ENCODE measurements at places on chromosomes 2 and 18.

DNA sequence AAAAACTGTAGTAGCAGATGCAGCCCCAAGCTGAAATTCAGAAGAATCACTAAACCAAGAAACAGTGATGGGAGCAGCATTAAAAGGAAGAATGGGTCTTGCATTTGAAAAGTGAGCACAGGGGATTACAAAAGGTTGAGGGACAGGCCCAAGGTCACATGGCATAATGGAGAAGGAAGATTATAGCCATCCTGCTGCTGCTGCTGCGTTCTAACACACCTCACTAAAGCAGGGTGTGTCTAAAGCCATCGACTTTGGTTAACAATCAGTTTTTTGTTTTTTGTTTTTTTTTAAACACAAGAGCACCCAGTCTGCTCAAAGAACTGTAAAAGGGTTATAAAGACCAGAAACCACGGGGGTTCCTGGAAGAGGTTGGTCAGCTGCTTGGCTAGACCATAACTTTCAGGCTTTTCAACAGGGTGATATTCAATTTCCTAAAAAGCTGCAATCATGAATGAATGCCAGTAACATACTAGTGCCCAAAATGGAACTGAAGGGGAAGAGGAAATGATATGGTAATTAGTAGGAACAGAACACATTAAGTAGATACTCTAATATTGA is 102.6 kb downstream of the MYO5B start:
- no peak for DNase-seq

DNA sequence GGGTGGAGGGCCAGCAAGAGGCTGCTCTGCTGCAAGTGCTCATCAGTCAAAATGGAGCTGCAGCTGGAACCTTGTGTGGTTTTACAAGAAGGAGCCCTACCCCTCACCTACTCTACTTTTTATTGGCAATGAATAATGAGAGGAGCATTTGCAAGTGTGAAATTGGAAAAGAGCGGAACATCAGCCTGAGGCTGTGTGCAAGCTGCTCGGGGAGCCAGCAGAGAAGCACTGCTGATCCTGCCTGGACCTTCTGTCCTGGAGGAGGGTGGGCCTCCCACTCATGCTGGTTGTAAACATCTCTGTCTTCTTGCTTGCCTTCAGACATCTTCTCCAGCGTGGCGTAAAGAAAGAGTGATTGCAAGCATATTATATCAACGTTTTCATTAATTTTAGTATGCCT is 256.2 kb downstream of the DLGAP1 start:
- no peak for DNase-seq

GRCh38 chr2:149465873-149466272 is 121.7 kb downstream of the MMADHC start:
- DNase-seq = no peak

DNA sequence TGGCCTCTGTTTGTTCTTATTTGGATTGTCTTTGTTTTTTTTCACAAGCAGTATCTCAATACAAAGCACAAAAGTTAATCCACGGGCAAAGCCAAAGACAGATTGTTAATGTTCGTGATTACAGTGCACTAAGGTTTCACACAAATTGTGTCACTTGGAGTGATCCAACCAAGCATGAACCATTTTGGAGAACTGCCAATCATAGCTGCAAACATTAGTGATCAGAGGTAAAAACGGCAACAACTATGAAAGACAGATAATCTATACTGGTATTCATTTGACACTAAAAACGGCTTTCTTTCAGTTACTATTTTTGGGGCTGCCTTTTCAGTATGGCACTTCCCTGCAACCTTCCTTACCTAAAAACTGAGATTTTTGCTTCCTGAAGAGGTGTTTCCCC is 213.1 kb upstream of the GULP1 start:
- no peak for DNase-seq

DNA sequence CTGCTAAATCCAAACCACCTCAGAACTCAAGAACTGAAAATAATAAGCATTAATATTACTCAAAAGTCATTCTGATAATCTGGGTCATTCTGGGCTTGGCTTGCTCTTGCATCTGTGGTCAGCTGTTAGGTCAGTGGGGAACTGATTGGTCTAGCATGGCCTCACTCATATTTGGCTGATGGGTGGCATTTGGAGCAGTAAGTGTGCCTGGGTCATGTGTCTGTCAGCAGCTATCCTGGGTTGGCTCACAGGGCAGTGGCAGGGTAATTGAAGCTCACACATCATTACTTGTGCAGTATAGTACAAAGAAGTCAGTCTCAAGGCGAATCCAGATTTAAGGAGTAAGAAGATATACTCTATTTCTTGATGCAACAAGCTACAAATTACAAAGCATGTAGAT is 9.6 kb downstream of the RPL37A start:
- no peak for DNase-seq

DNA sequence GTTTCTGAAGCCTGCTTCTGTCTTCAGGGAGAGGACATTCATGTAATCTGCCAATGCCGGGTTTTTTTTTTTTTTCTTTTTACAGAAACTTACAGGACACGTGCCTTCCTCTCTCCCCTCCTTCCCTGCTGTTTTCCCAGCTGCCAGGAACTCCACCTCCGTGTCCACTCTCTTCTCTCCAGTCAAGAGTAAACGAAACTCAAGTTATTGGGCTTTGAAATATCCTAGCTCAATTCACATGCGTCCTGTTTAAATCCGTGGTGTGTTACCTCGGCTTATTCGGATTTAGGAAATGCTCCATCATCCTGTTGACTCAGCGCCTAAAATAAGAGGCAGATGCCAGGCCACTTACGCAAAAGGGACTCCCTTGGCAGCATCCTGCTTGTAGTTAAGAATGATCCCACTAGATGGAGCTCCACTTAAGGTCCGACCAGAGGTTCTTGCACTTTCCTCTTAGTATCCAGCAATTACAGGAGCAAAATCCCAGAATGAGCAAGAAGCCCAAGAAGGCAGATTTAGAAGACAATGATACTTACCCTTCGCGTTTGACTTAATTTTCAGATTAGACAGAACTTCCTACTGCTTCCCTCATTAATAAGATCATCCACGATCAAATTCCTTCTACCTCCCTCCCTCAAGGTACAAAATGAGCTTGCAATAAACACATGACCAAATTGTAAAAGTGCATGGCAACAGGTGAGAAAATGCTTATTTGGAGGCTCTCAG is 97.2 kb upstream of the ZCCHC2 start:
- peak; percentile 61 for DNase-seq

DNA sequence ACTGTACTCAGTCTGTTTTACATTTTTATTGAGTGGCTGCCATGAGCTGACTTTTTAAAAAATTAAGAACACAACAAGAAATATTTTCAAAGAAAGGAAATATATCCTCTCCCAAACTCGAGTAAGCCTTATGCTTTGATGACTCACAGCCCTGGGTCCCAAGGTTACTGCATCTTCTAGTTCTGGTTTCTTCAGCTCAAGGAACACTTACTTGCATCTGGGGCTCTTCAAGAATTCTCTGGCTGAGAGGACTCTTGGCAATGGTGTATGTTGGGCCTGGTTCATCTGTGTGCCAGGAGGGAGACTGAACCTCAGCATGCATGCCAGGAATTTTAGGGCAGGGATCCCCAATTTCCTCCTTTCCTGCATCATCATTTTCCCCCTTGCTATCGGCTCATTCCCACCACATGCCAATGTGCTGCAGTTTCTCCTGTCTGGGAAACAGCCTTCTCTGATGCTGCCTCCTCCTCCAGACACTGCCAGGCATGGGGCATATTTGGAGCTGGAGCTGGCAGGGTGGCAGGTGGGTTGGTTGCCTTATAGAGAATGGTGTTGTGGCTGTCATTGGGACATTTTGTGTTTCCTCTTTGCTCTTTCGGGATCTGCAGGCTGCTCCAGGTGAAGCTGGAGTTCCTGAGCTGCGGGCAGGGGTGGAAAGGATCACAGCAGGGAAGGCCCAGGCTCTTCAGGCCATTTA is 192.2 kb upstream of the HS6ST1 start:
- DNase-seq = no peak

- no peak for DNase-seq
These were observed 104.4 kb upstream of the STK17B start for GRCh38 chr2:196275646-196276352.

DNA sequence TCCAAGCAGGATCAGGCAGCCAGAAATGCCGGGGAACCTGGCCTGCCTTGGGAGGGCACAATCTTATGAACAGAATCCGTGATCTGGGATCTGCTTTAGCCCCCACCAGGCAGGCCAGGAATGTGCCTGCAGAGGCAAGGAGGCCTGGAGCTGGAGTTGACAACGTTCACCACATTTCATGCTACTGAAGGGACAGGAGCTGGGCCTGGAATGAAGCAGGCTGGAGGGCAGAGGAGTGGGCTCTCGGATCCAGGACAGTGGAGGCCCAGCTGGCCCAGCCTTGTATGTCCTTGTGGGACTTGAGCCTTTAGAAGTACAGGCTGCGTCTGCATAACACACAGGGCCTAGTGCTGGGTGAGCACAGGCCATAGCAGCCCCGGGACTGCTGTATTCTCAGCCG is 91.8 kb downstream of the KLHL29 start:
- no peak for DNase-seq

DNA sequence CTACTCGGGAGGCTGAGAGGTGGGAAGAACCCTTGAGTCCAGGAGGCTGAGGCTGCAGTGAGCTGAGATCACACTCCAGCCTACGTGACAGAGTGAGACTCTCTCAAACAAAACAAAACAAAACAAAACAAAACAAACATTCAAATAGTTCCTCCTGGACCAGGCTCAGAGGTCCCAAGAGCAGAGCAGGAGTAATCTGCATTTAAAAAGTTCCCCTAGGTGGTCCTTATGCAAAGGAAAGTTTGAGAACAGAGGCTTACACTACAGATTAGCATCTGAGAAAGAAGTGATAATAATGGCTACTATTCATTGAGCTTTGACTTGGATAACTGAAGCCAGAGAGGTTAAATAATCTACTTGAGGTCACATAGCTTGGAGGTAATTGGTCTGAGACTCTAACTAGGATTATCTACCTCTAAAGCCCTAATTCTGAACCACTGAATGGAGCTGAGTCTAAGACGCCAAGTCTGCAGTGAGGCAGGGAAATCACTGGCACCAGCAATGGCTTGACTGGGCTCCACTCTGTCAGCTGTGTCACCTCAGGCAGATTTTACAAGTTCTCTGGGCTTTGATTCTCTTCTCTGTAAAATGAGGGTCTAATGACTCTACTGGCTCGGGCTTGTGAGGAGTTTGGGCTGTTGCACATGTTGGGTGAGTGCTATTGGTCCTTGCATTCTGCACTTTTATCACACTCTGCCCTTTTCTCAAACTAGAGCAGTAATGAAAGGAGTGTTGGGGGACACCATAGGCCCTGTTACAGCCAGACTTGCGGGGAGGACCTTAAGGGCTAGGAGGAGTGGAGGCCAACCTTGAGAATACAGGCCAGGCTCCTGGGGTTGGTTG is 29.2 kb upstream of the DLX2 start:
- no peak for DNase-seq

GRCh38 chr2:134142903-134143302 is 111.0 kb upstream of the MGAT5 start:
- DNase-seq = no peak

GRCh38 chr2:232568161-232568560 is 17.7 kb downstream of the EIF4E2 start:
- DNase-seq = no peak

DNA sequence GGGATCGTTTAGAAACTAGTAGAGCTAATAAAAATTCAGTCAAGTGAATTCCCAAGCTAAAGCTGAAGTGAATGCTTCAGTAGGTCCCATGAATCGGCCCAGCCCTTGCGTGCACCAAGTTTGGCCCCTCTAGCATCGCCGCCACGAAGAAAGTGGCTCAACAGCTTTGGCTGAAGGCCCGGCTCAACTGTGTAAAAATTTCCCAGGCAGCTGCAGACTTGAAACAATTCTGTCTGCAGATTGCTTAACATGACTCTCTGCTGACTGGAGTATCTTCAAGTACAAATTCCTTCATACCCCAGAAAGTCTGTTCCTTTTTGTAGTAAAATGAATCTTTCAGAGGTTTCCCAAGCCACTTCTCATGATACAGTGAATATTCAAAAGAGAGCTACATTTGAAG is 32.7 kb downstream of the ALMS1 start:
- no peak for DNase-seq

DNA sequence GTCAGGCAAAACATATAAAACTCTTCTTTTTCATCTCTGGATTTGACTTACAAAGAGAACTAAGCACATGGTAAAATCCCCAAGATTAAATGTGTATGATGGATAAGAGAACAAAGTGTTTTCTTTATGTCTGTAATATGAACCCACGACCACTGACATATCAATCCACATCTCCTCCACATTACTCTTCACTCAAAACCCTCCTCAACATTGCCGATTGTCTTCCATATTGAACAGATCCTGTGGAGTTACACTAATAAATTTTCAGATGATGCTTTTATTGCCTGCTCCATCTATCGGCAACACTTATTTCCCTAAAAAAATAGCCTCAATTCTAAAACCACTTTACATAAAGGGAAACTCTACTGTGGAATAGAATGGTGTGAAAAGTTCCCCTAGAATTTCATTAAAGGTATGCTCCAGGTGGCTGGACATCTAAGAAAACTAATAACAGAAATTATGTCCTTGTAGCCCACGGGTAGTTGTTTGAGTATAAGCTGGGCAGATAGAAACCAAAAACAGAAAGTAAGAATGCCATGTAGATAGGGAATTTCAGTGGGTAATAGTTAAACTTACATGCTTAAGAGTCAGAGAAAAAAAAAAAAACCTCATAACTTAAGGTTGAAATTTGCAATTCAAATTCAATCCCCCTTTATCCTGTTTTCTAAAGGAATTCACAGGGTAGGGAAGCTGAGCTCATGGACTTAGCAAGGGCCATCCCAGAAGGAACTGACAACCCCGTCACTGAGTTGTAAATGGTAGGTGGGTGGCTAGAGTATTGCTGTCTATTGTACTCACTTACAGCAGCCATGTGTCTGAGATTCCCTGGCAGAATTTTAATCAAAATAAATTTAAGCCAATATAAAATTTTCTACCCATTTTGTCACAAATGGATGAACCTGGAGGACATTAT is 305.4 kb upstream of the LYPD1 start:
- DNase-seq = no peak

DNA sequence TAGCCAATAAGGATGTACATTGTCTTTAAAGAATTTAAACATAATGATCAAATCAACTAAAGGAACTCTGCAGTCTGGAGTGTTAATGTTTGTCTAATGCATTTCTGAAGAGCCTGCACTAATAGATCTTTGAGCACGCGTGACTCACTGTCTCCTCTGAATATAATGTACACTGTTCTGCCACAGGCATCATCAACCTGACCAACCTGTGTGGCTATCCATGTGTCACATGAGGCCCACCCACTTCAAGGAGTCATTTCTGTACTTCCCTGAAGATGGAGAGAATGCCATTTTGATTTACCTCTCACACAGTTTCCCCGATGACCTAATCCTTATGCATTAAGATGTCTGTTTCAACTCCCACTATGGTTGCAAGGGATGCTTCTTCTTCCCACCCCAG is 434.0 kb upstream of the SPHKAP start:
- no peak for DNase-seq

- no peak for DNase-seq
These were observed 91.5 kb upstream of the BCL11A start for GRCh38 chr2:60644951-60645350.

All from HEK293T (cell line).